ENCODE measurements at places on chromosomes 5 and 9.

- H3K4me1 ChIP-seq = peaks cover 23% of the 10 kb centered on the region
- H3K36me3 ChIP-seq = no peaks in the 10 kb centered on the region
- H3K27ac ChIP-seq = no peak overlapping the region
- no peak overlapping the region for H3K4me3 ChIP-seq
Measured at GRCh38 chr9:126128494-126129142, 198.0 kb upstream of the MVB12B start.

GRCh38 chr5:136087961-136088871 lies 44.4 kb upstream of the SMAD5 start:
- no peaks in the 10 kb centered on the region for H3K27me3 ChIP-seq
- H3K36me3 ChIP-seq = no peaks in the 10 kb centered on the region
- peak overlapping the region; percentile 71 for H3K27ac ChIP-seq
- no peak for DNase-seq

DNA sequence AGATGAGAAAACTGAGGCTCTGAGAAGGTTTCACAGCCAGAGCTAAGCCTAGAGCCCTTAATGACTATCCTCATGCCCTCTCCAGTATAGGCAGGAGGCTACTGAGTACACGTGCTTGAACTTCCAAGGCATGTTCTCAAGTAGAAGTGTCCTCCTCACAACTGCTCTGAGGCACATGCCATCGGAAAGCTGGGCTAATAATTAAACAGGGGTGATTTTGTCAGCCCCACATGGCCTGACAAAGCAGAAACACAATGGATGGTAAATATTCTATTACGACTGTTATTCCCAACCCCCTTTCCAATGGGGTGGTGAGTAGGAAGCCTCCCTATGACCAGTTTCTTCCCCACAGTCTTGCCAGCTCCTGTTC lies 34.3 kb downstream of the KCNIP1 start:
- H3K4me3 ChIP-seq = no peak overlapping the region
- H3K27me3 ChIP-seq = no peaks in the 10 kb centered on the region
- no peaks in the 10 kb centered on the region for H3K36me3 ChIP-seq
- no peak for DNase-seq
- no peaks in the 10 kb centered on the region for H3K4me1 ChIP-seq

GRCh38 chr9:115226152-115226551 lies 108.2 kb upstream of the TNC start:
- DNase-seq = no peak
- H3K27ac ChIP-seq = no peak overlapping the region
- no peaks in the 10 kb centered on the region for H3K36me3 ChIP-seq
- H3K27me3 ChIP-seq = no peaks in the 10 kb centered on the region
- no peak overlapping the region for H3K4me3 ChIP-seq

DNA sequence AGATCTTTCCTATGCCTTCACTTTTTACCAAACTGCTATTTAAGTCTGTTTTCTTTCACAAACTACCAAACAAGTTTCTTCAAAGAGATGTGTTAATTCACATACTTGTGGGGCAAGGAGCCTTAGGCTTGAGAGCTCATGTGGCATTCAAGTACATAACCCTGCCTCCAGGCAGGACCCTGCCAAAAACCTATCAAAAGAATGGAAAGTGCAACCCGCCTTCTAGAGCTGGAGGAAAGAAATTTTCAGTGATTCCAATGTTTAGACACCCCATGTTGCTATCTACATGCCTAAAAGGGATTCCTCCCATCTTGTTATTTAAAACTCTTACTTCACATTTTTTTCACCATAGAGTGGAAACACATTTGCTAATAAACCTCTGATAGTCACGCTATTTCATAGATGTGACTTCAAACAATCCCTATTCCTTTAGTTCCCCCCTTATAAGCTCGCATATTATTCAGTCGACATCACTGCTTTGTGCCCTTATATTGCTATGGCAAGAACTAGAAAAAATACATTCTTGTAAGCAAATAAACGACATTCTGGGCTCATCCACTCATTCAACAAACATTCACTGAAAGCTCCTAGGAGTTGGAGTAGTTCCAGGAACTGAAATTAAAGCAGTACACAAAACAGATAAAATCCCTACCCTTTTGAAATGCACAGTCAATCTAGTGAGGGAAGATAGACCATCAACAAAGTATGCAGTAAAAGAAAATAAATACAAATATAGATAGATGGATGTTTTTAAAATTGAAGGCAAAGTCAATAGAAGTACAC lies 518.1 kb downstream of the ELAVL2 start:
- H3K27ac ChIP-seq = no peak overlapping the region
- no peak for DNase-seq
- H3K27me3 ChIP-seq = no peaks in the 10 kb centered on the region
- H3K4me1 ChIP-seq = no peaks in the 10 kb centered on the region

GRCh38 chr9:98201102-98201501 lies 8.7 kb upstream of the CORO2A start:
- H3K27ac ChIP-seq = no peak overlapping the region
- H3K27me3 ChIP-seq = no peaks in the 10 kb centered on the region
- DNase-seq = no peak
- H3K4me3 ChIP-seq = no peak overlapping the region

DNA sequence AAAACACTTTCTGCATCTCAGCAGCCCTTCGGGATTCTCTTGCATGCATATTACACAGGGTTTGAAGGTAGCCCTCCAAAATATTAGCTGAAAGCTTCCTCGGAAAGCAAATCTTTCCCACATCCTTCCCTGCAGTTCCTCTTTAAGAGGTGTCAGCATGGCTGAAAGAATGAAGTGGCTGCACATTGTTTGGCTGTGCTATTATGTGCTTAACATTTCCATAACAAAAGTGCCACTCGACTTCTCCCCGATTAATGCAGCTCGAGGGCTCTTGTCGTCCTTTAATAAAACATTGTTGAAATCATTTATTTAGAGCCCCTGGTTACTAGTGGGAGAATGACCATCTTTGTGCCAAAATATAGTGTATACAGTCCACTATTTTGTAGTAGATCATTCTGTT lies 6.5 kb downstream of the GAS1 start:
- H3K36me3 ChIP-seq = no peaks in the 10 kb centered on the region
- H3K27ac ChIP-seq = no peak overlapping the region
- H3K4me3 ChIP-seq = no peak overlapping the region
- peaks cover 12% of the 10 kb centered on the region for H3K4me1 ChIP-seq
- DNase-seq = no peak

- H3K36me3 ChIP-seq = no peaks in the 10 kb centered on the region
- peaks cover 26% of the 10 kb centered on the region for H3K4me1 ChIP-seq
- H3K27me3 ChIP-seq = no peaks in the 10 kb centered on the region
Measured at GRCh38 chr5:149063017-149063687, at the start of gene SH3TC2. SH3TC2 (minus strand) TSS chr5:149063062; CDS start chr5:149063022, 40 bp downstream.

DNA sequence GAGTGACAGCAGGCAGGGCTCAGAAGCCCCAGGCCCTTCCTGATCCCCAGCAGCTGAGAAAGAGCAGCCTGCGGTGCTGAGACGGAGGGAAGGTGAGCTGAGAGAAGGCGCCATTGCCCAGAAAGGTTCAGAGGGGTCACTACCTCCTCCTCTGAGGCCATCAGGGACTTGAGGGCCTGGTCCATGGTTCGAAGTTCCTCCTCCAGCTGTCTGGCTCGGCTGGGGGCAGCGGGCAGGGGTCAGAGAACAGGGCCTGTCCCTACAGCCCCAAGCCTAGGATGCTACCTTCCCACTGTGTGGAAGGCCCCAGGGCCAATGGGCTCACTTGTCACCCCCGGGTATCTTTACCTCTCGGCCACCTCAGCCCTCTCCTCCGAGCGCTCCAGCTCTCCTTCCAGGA lies 4.8 kb downstream of the TPM2 start:
- H3K4me3 ChIP-seq = peak overlapping the region; percentile 90
- no peaks in the 10 kb centered on the region for H3K27me3 ChIP-seq
- H3K4me1 ChIP-seq = peaks cover 47% of the 10 kb centered on the region
- no peak for DNase-seq

DNA sequence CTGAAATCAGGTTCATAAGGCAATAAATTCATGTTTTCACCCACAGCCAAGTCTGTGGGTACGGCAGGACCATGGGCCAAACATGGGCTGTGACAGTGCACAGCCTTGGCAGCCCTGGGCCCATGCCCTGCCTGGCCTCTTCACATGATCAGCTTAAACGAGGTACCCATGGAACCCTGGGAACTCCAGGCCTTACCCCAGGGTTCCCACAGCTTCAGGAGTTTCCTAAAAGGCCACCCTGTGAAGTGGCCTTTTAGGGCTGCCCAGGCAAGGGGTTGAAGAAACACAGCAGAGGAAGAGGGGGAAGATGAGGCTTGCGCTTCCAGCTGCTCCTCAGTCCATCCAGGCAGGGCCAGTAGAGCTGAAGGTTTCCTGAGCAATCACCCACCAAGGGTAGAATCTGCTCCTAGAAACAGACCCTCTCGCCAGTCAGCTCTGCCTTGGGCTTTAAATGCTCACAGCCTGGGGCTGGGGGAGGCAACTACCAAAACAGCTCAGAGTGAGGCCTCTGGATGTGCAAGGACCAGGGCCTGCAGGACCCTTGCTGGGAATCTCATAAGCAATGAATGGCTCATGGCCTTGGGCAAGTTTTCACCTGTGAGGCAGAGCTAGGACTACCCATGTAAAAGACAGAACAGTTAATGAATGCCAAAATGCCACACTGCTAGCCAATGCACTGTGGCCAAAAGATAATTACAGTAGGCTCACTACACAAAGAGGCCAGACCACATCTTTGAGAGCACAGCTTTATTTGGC lies 79.3 kb upstream of the LRRTM2 start:
- H3K4me1 ChIP-seq = peaks cover 58% of the 10 kb centered on the region
- H3K27ac ChIP-seq = peak overlapping the region; percentile 78
- DNase-seq = no peak
- no peaks in the 10 kb centered on the region for H3K27me3 ChIP-seq
- no peaks in the 10 kb centered on the region for H3K36me3 ChIP-seq

GRCh38 chr5:172830876-172831662 lies 3.0 kb upstream of the ERGIC1 start:
- no peak for DNase-seq
- H3K27me3 ChIP-seq = no peaks in the 10 kb centered on the region
- H3K4me1 ChIP-seq = peaks cover 18% of the 10 kb centered on the region
- H3K36me3 ChIP-seq = no peaks in the 10 kb centered on the region
- H3K4me3 ChIP-seq = no peak overlapping the region

DNA sequence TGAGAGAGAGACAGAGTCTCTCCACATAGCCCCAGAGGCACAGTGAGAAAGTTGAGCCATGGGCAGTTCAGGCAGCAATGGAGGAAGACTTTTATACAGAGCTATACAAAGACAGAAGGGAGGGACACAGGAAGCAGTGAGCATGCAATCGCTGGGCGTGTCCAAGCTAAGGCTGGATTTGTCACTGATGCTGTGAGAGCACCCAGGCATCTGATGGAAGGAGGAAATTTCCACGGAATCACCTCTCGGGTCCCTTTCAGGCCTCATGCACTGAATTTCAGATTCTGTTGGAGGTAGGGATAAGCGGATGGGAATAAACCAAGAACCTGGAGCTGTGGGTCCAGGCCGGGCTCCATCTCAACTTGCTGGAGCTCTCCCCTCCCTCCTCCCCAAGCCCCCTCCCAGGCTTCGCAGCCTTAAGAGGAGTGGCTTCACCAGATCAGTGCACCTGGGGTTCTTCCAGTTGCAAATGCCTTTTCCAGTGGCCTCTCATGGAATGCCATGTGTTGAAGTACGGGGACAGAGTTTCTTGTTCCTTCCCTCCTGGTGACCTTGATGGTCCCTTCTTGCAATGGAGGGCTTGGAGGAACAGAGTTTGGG lies 114.8 kb upstream of the ALDH1B1 start:
- no peaks in the 10 kb centered on the region for H3K27me3 ChIP-seq
- DNase-seq = peak; percentile 85
- H3K36me3 ChIP-seq = no peaks in the 10 kb centered on the region
- no peak overlapping the region for H3K4me3 ChIP-seq
- no peaks in the 10 kb centered on the region for H3K4me1 ChIP-seq

Data from esophagus muscularis mucosa (tissue), 4 donors.